ENCODE measurements at places on chromosomes 2 and 18. TPM values are rescaled to one million over a fixed set of nuclear protein-coding genes. Genes with fewer than 3 reads are reported as not detected.
A peak's percentile ranks its signal among the peaks of the same experiment; 100 is the strongest.

GRCh38 chr2:218010140-218010983 is 7.6 kb upstream of the TNS1 start:
- peak; percentile 48 for DNase-seq

- DNase-seq: no peak
Measured at GRCh38 chr2:8885449-8886201, 48.2 kb upstream of the KIDINS220 start.

DNA sequence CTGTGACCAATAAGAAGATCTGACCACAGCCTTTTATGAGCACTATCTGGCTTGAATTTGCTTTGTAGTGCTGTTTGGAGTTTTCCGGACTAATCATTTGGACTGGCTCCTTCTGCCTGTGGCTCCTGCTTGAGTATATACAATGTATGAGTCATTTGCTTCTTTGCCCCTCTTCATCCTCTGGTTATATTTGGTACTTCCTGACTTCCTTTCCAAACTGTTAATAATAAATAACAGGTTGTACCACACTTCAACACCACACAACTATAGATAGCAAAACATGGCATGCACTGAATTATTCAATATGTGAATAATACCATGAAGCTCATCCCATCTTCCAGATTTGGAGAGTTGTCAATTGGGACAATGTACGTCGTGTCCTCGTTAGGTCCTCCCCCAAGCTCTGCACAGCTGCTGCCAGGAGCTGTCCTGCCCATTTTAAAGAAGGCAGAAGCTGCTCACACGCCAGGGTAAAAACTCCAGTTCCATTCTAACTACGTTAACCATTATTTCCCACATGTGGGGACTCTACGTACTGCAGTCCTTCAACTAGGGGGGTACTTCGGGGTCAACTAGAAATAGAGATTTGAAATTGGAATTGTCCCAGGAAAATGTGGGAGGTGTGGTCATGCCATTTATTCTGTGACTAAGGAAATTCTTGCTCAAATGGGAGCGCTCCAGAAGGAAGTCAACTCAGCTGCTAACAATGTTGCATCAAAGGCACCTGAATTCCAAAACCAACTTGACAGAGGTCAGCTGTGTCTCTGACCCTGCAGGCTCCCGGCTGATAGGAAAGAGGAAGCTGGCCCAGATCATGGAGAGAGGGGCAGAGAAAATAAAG is 38.1 kb downstream of the ST8SIA5 start:
- DNase-seq: peak; percentile 90

DNA sequence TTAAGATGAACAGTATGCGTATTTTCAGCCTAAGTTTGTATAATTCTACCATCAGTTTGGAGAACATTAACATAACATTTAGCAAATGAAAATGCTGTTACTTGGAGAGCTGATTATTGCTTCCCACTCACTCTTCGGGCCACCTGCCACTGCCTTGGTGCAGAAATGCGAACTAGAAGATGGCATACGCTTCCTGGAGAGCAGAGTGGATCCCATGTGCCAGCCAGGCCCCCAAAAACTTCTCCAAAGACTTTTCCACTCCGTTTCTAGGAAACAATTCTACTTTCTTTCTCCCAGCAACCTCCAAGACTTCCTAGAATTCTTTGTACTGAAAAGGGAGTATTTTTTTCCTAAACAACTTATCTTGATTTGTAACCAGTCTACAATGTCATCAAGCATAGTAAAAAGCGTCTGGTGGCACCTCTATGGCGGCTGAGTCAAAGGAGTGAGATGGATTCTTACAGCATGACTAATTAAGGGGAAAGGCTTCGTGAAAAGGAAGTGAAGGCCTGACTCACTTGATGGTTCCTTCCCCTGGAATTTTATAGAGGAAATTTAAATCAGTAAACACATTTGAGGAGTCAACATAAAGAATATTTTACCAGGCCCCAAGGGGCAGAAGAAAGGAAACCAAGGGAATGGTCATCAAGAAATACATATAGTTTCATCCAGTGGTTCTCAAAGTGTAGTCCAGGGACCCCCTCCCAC is 36.6 kb downstream of the FEZ2 start:
- DNase-seq: peak; percentile 98

- DNase-seq: peak; percentile 19
Measured at GRCh38 chr2:183614799-183615435, 490.7 kb downstream of the NUP35 start.

DNA sequence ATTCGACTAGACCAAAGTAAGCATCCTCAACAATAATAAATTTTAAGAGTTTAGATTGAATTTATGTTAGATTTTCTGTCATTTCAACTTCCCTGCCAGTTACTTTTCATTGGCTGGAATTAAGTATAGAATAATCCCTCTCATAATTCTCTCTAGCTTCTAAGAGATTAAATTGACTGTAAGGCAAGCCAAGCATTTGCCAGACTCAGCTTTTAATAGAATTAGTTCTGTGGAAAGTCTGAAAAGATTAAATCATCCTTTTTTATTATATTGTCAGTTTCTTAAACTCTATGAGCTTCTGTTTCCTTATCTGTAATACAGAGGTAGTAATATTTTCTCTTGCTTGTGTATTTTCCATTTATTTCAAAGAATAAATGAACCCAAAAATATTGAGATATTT is 77.9 kb upstream of the ZNF804A start:
- no peak for DNase-seq

MC2R gene
- total RNA-seq: not detected

DNA sequence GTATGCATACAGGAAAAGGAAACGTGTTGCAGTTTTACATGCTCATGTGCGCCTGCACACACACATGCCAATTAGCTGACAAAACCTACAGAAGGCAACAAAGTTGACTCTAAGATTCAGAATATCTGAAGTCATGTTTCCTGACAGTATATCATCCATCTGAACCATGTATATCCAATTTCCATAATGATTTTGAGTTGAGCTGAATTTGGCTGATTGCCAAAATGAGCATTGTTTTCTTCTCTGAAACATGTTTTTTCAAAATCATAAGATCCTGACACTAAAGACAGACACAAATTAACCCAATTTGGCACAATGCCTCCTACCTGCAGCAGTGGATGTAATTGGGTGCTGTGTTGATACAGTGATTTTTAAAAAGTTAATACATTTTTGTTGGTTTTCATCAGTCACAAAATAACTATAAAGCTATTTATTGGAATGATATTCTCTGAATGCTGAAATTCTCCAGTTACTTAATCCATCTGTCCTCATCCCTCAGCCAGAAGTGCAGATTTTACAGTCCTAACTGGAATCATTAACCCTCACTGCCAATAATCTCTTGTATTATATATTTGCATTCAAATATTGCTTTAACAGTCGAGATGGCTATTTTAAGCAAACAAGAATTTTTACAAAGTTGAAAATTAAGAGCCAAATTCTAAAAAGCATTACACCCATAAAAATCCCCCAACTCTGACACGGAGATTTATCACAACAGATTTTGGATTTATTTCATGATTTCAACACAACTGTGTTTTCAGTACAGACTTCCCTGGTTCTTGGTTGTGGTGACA is 161.7 kb upstream of the LMAN1 start:
- DNase-seq: no peak

All from fibroblast of lung (primary cell).